ENCODE measurements at places on chromosomes 6 and 20.

DNA sequence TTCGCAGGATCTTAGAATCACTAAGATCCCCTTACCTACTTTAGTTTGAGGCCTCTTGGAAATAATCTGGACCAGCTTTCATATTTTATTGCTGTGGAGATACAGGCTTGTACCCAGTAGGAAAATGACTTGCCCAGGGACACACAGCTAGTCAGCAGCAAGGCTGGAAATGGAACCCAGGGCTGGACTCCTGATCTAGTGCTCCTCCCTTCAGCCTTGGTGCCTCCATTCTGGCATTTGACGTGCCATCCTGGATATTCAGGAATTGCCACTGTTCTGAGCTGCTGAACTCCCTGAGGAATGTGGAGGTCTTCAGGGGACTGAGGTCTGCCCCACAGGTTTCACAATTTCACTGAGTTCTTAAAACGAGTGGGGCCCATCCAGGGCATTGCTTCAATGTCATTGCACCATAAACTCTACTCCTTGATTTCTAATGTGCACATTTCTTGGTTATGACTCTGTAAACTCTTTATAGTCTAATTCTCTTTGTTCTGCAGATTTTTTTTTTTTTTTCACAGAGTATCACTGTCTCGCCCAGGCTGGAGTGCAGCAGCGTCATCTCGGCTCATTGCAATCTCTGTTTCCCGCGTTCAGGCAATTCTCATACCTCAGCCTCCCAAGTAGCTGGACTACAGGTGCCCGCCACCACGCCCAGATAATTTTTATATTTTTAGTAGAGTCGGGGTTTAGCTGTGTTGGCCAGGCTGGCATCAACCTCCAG is 26.7 kb upstream of the CDKN1A start:
- no peak for DNase-seq

DNA sequence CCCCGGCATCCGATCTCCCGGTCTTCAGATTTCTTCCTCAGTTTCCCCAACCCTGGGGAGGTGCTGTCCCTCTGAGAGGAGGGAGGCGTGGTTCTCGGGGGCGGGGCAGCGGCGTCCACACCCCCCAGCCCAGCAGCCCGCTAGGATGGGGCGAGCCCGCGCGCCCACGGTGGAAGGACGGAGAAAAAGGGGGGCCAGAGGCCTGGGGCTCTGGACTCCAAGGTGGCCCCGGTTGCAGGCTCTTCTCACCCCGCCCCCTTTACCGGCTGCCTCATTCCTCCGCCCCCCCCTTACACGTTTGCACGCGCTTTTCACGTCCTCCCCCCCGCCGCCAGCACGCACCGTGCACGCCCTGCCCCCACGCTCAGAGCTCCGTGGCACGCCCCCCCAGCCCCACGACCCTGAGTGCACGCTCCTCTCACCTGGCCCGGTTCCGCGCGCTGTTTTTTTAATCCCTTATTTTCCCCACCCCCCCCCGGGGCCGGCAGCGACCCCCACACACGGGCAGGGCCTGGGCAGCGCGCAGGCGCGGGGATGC is 402 bp downstream of the ZBTB12 start:
- DNase-seq: peak; percentile 60

DNA sequence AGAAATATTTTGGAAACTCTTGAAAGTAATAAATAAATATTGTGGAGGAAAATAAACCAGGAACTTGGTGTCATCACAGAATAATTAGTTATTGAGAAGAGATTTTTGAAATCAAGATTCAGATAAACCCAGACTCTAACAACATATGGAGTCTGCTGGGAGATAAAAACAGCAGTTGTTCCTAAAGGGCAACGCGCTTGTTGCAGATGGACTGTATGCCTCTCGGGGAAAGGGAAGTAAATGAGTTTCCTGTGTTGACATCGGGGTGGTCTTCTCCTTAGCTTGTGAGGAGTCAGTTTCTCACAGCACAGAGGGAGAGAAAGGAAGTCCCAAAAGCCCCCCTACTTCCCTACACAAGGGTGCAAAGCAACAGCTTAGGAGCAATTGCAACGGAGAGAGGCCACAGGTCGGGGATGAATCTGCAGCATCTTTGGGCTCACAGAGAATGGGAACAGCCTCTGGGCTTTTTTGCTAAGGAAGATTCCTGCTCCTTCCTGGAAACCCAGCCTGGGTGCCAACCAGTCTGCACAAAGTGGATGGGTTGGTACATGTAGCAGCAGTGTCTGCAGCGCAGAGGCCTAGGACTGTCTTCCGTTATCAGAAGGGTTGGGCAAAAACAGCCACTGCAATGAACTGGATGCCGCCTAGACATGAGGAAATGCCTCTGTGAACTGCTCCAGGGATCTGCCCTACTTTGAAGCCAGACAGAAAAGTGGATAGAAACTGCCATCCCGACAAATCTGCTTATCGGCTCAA is 603.0 kb upstream of the NRSN1 start:
- no peak for DNase-seq

DNA sequence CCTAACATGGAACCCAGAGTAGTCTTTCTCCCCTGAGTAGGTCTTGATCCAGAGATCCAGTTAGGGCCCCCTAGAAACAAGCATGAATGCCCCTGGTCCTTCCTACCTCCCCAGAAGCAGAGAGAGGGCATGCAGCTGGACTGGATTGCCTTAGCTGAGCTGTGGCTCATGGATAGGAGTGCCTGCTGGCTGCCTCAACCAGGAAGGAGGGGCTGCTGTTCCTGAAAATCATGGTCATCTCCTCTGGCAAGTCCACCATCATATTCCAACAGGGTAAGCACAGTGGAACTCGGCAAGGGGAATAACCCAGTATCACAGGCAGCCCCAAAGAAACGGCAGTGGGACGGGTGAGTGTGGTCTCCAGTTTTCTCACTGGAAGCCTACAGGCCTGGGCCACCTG is 53.1 kb upstream of the ENTPD6 start:
- no peak for DNase-seq

DNA sequence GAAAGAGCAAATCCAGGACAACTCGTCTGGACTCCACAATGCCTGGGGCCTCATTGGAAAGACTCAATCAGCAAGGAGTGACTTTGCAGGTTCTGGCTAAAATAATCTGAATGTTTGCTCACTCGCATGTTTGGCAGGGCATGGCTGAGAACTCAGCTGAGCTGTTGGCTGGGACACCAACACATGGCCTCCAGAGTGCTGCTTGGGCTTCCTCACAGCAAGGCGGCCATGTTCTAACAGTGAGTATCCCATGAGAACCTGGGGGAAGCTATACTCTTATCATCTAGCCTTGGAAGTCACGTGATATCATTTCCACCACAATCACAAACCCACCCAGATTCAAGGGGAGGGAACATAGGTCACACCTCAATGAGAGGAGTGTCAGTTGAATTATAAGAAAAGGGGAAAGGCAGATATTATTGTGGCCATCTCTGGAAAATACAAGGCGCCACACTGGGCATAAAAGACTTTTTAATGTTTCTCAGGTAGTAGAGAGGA is 23.1 kb upstream of the SHLD1 start:
- DNase-seq: no peak

DNA sequence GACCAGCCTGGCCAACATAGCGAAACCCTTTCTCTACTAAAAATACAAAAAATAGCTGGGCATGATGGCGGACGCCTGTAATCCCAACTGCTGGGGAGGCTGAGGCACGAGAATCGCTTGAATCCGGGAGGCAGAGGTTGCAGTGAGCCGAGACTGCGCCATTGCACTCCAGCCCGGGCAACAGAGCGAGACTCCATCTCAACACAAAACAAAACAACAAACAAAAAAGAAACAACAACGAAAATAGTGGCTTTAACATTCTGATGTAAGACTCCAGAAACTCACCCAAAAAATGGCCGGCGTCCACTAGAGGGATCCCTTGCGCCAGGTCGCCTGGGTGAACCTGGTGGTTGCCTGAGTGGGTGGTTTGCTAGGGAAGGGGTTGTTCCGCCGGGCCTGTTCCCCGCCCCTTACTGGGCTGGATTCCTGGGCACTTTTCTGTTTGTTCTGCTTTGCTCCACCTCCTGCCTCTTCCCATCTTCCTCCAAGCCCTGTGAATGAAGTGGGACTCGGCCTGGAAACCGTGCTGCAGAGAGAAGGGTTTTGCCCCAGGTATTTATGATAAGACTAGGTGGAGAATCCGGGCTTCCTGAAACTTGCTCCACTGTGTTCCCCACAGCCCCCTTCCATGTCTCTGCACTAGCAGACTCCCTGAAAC is 1.5 kb downstream of the PABPC1L start:
- DNase-seq: peak; percentile 63

GRCh38 chr6:87794922-87795885 is 93.2 kb upstream of the AKIRIN2 start:
- no peak for DNase-seq

GRCh38 chr6:111411046-111411445 is 72.0 kb downstream of the REV3L start:
- no peak for DNase-seq

- DNase-seq: no peak
Measured at GRCh38 chr20:706366-706885, 30.8 kb upstream of the SCRT2 start.

All from activated naive CD4-positive, alpha-beta T cell treated with anti-CD3 and anti-CD28 coated beads, Interleukin-2, amount 50 U/mL, for 72 hours (primary cell).